GM18507 (cell line): ENCODE measurements at places on chromosomes 5 and 9.

DNA sequence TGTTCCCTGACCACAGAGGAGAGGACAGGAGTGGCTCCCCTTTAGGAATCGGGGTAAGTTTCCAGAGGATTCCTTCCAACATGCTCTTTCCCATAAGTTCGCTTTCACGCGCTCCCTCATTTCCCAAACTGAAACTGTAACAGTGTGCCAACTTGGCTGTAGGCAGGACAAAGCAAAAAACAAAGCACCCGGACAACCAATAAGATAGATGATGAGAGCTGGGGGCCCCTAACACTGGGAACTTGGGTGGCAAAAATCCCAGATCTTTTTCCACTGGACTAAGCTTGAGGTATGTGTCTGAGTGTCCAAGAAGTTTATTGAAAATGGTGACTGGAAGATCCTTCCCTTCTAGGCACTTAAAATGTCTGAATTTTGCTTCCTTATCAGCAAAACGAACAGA, 258.7 kb upstream of the IL12B start:
- no peak for DNase-seq

GRCh38 chr9:136623842-136624183, 38.9 kb upstream of the EGFL7 start:
- DNase-seq: no peak

DNA sequence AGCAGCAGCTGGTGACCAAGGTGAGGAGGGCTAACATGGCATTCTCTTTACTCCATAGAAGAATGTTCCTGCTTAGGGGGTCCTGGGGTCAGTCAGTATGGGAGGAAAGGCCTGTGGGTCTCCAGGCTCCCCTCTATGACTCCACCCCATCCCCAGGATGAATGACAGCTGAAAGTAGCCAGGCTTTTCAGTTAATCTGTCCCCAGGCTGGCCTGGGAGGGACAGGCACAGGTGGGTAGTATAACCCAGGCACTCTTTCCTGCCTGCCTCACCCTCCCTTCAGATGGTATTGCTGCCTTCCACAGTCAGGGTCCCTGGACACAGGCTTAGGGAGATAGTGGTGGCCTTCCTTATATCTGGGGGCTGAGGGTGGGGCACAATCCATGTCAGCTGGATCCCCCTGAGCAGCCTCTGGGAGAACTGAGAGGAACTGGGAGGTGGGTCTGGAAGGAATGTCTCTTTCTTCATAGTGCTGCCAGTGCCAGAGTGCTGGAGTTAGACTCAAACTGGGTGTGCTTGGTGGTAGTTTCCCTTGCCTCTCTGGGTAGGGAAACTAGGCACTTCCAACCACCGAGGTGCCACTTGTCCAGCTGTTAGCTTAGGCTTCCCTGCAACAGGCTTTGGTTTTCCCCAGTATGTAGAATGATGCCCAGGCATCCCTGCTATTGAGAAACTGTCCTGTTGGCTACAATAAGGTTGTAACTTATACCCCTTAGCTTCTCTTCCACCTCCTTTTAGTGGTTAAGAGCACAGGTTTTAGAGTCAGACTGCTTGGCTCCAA, 27.8 kb downstream of the LARP1 start:
- DNase-seq: no peak

GRCh38 chr5:74464512-74465209, 175.9 kb downstream of the ENC1 start:
- DNase-seq: no peak

GRCh38 chr5:147223343-147223742, 11.5 kb upstream of the STK32A start:
- no peak for DNase-seq

DNA sequence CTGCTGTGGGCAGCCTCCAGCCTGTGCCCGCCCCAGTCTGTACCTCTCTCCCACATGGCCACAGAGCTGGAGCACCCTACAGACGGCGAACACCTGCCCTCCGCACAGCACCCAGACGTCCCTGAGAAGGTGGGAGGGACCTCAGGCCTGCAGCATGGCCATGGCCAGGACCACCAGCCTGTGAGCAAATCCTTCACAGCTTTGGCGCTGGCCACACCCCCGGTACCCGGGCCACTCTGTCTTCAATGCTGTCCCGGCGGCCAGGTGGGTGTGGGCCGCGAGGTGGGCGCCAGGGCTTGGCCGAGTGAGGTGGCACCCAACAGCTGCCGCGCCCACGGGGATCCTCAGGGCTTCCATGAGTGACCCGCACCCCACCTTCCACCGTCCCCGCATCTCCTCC, 18.7 kb downstream of the NOTCH1 start:
- DNase-seq: no peak

GRCh38 chr5:36723912-36724311, 117.5 kb downstream of the SLC1A3 start:
- DNase-seq: no peak

DNA sequence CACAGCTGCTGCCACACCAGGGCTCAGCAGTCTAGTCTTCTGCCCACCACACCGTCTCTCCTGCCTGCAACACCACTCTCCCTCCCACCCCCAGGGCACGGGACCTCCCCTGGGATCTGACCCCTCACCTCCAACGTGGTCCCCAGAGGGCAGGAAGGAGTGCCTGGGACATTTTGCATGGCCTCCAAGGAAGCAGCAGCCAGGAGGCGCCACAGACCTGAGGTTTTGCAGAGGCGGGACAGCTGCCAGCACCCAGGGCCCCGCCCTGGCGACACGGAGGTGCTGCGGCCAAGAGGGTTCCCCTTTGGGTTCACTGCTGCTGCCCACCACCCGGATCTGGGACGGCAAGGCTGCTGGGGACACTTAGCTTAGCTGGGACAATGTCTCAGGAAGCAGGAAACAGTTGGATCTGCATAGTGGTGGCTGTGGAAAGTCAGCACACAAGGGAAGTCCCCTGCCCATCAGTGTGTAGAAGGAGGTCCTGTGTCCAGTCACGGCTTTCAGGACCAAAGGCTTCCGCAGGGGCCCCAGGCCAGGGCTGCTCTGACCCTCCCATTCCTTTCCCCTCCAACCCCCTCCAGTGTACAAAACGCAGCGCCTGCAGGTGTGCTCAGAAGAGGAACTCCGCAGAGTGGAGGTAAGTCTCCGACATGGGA, 13.8 kb downstream of the PROP1 start:
- no peak for DNase-seq

GRCh38 chr5:108295578-108296368, 86.1 kb downstream of the FBXL17 start:
- DNase-seq: no peak

GRCh38 chr5:152097128-152097527, 172.5 kb upstream of the GLRA1 start:
- no peak for DNase-seq

DNA sequence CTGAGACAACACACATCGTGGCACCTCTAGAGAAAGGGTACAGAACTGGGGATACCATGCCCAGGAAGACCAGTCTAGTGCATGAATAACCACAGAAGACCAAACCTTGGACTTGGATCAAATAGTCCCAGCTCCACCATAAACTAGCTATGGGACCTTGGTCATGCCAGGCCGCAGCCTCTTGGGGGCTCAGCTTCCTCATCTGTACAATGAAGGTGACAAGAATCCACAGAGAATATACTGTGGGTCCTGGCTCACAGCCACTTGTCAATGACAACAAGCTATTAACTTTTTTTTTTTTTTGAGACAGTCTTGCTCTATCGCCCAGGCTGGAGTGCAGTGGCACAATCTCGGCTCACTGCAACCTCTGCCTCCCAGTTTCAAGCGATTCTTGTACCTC, 3.9 kb downstream of the KYAT1 start:
- DNase-seq: no peak

GRCh38 chr5:76482984-76483383, 79.9 kb downstream of the IQGAP2 start:
- DNase-seq: no peak

GRCh38 chr5:72503888-72504491, 3.2 kb downstream of the ZNF366 start:
- no peak for DNase-seq
